ENCODE measurements at places on chromosomes 16 and 17.
A peak's percentile ranks its signal among the peaks of the same experiment; 100 is the strongest.

DNA sequence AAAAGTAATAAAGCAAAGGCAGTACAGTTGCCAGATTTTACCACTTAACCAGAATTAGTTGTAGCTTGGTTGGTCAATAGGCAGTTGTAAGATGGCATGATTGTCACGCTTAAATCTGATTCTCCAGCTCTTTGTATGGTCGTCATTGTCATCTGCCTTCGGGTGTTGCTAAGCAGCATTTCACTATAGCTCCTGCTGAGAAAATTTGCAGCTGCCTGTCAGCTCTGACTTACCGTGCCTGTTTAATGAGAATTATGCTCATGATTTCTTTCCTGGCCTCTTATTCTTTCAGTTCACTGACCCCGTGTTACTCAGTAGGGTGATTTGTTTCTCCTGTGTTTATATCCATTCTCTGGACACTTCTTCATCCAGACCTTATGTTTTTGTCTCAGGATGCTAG is 66.7 kb downstream of the TANGO6 start:
- no peak for DNase-seq

DNA sequence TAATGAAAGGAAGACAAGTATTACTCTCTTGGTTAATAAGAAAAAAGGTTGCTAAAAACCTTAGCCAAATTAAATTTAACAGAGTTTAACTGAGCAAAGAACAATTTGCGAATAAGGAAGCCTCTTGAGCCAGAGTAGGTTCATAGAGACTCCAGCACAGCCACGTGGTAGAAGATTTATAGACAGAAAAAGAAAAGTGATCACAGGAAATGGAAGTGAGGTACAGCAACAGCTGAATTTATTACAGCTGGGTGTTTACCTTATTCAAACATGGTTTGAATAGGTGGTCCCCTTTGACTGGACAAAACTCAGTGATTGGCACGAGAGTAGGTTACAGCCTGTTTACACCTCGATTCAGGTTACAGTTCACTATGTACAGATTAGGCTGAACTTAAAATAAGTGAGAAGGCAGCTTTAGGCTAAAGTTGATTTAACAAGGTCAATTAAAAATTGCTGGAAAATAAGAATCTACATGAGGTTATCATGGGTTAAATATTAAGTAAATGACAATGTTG is 3.3 kb upstream of the CCL15 start:
- DNase-seq, result no peak

- DNase-seq, result peak; percentile 24
Measured at GRCh38 chr17:2892305-2892971, 96.2 kb downstream of the RAP1GAP2 start.

DNA sequence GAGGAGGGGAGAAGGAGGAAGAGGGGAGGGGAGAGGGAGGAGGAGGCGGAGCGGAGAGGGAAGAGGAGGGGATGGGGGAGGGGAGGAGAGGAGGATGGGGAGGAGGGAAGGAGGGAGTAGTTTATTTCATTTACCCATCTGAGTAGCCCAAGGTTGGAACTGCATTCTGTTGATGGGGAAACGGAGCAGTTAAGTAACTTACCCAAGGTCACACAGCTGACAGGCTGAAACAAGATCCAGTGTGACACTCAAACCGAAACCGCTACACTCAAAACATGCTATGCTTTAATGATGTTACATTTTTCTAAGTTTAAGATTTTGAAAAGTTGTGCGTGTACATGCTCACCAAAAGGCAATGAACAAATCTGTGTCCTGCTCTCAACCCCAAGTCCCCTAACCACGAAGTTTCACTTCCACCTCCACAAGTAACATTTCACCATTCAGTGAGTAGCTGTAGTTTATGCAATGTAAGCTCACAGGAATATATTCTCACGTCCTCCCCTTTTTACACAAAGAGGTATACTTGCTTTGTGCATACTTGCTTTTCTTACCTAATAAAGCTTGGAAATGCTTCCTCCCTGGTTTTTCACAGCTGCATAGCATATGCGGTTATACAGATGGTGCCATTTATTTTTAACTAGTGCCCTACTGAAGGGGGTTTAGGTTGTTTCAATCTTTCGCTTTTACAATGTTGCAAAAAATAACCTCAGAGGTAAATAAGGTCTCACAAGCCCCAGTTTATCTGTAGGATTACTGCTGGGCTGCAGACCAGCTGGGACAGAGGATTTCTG is 275.3 kb downstream of the PARN start:
- DNase-seq, result peak; percentile 60

GRCh38 chr17:68953340-68953997 is 1.7 kb downstream of the ABCA8 start:
- no peak for DNase-seq

DNA sequence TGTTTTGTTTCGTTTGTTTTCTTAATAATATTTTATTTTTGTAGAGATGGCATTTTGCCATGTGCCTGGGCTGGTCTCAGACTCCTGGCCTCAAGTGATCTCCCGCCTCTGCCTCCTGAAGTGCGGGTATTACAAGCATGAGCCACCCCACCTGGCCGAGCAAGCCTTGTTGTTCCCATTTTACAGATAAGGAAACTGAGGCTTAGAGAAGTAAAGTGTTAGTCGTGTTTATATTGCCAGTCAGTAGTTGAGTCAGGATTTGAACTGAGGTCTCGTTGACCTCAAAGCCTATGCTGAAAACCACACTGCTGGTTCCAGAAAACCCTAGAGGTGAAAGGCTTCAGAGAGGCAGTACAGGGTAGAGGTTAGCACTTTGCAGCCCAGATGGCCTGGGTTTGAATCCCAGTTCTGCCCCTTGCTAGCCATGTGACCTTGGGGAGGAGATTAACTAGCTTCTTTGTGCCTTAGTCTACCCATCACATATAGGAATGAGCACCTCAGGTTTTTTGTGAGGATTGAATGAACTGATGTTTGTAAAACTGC is 102.0 kb downstream of the ABCC6 start:
- no peak for DNase-seq

DNA sequence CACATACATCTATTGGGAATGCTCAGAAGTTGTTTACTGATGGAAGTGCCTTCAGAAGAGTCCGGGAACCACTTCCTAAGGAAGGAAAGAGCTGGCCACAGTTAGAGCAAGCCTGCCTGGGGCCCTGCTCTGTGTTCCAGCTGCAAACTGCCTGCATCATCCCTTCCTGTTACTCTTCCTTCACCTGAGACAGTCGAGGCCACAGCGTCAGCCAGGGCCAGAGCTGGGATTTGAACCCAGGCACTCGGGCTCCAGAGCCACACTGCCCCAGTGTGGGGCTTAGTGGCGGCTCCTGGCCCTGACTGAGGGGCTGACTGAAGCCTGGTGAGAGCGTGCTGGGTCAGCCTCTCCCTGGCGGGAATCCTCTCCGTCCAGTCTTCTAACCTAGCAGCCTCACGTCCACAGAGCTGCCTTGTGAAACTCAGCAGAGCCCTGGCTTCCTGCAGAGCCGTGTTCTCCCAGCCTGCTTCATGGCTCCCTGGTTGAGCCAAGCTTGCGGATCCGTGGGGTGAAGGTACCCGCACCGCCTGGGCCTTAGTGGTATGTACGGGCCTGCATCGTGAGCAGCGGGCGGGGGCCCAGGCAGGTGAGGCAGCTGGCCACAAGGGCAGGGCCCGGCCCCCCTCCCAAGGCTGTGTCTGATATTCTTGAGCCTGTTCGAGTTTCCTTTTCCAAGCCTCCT is 4.6 kb upstream of the C17orf99 start:
- DNase-seq, result no peak

DNA sequence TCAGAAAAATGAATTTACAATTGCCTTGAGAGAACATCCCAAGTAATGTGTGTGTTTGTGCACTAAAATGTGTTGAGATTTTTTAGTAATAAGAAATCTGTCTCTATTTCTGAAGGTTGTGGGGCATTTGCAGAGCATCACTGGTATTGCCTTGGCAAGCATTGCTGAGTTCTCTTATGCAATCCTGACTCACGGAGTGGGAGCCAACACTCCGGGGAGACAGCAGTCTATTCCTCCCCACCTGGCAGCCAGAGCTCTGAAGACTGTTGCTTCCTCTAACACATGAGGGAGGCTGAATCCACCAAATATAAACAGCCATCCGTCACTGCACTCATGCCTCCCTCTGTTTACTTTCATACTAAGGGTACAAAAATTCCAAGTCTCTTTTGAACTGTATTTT is 10.6 kb downstream of the CNTD1 start:
- DNase-seq, result no peak

GRCh38 chr17:35627417-35627816 is 40.3 kb downstream of the AP2B1 start:
- no peak for DNase-seq

DNA sequence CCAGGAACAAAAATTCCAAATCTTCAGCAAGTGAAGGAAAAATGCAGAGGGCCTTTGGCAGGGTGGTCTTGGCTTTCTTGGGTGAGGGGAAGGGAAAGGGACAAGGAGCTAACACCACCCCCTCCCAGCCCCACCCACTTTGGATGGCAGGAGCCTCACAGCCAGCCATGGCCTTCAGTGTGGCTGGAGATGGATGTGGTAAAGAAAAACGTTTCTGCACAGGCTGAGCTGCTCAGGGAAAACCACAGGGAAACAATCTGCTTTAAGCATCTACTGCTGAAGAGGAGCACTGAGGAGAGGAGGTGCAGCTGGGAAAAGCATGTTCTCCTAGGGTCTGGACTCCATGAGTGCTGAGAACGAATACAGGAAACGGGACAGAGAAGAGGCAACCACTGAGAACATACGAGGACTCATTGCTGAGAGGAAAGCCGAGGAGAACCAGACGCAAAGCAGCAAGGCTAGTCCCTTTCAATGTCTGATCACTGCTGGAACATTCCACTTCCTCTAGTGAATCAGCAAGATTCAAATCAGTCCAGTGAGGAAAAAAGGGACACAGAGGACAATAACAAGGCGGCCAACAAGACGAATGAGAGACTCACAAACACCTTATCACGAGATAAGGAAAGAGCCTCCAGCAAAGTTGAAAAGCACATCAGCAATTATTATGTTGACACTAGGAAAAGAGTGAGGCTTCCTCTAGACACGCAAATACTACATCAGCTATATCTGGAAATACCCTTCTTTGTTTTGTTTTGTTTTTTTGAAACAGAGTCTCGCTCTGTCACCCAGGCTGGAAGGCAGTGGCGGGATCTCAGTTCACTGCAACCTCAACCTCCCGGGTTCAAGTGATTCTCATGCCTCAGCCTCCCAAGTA is 41.7 kb downstream of the ZZEF1 start:
- DNase-seq, result no peak

- DNase-seq, result no peak
Measured at GRCh38 chr17:55398689-55399088, 22.9 kb downstream of the MMD start.

Measured in stimulated activated CD4-positive, alpha-beta T cell treated with anti-CD3 and anti-CD28 coated beads, Interleukin-15, amount 100 ng/mL, for 24 hours (primary cell).